ENCODE measurements at places on chromosomes 11 and 22.
A peak's percentile ranks its signal among the peaks of the same experiment; 100 is the strongest.

- no peak for DNase-seq
These were observed 53.7 kb upstream of the LRRC32 start for GRCh38 chr11:76724171-76724768.

DNA sequence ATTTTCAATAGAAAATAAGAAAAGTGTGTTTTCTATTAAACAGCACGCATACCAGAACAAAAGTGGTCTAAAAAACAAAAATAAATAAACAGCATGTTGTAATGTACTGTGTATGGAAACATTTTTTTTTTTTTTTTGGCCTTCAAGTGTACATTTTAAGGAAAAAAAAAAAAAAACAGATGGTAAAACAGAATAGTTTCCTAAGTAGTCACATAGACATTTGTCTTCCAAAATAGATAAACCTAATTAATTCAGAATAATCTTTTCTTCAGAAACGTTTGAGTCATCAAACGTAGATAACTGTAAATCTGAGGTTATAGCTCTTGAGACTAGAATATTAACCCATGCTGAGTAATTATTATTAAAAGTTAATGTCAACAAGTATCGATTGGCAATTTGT, 396 bp upstream of the CFAP300 start:
- DNase-seq = no peak

DNA sequence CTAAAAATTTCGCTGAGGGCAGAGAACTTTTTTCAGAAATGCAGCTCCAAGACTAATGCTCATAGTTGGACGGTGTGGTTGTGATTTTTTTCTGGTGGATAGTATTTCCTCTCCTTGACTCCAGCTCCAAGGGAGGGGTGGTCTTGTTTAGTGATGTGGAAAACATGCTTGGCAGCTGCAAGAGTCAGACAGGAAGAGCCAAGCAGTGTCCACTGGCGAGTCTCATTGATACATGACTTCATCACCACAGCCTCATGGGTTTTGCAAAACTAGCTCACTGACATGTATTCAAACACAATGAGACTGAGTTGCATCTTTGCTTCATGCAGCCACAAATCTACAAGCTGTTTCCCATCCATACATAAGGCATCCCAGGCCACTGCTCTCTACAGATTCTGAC, 7.3 kb upstream of the KCNJ1 start:
- DNase-seq = peak; percentile 51

GRCh38 chr22:38941488-38941987, 15.9 kb upstream of the APOBEC3A start:
- DNase-seq = no peak

DNA sequence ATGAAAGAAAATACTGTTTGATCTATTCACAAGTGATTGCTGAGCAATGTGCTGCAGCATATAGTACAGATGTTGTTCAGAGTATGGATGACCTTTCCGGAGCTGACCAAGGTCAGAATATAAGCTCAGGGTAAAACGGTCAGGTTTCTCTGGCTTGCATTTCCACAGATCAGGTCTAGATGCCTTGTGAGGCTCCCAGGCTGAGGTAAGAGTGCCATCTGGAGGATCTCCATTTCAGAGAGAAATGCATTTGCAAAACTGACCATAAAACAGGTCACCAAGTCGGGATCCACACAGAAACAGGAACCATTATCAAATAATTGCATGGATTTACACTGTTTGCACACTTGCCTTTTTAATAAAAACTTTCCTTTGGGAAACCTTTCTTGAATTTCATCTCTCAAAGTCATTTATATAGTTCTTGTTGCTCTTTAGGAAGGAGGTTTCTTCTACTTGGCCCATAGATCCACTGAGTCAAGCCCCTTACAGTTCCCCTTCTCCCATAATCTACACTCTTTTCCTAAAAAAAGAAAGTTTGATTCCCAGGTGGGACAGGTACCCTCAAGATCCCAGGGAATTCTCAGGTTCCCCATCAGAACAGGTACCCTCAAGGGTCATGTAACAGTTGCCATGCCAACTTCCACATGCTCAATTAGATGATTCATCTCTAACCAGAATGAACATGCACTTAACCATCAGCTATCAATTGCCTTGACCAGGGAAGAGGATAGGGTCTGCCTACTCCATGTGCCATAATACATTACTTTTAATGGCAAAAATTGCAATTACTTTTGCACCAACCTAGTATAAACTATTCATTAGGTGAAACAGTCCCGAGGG, 25.0 kb upstream of the TMPRSS5 start:
- peak; percentile 59 for DNase-seq

GRCh38 chr11:134636071-134636470, 224.0 kb upstream of the B3GAT1 start:
- no peak for DNase-seq

DNA sequence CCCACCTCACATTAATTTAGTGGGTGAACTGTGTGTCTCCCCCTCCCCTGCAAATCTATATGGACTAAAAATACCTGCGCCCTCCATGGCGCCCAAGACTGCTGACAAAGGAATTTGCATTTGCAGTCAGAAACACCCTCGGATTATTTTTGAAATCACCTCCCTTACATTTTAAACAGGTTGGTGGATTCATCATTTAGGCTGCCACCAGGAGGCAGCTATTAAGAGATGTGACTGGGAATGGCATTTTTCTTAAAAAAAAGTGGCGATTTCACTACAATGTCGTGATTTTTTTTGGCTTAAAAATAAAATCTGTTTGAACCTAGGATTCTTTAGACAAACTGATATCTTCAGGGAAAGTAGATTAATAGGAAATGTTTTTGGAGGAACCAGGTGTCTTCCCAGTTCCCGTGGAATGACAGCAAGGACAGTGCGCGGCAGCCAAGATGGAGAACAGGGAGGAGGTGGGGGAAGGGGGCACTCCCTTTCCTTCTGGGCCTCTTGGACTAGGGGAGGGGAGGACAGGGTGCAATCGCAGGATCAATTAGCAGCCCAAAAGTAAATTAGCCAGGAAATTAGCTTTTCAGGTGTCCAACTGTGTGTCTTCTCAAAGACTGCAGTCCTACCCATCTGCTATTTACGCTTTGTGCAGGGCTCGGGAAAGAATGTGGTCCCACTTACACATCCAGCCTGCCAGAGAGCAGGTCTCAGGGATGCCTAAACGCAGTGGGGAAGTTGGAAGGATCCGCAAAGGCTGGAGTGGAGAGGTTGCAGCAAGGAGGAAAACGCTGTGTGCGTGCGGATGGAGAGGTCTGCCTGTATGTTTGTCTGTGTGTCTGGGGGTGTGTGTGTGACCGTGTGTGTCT, 496.4 kb downstream of the NTM start:
- DNase-seq = no peak

DNA sequence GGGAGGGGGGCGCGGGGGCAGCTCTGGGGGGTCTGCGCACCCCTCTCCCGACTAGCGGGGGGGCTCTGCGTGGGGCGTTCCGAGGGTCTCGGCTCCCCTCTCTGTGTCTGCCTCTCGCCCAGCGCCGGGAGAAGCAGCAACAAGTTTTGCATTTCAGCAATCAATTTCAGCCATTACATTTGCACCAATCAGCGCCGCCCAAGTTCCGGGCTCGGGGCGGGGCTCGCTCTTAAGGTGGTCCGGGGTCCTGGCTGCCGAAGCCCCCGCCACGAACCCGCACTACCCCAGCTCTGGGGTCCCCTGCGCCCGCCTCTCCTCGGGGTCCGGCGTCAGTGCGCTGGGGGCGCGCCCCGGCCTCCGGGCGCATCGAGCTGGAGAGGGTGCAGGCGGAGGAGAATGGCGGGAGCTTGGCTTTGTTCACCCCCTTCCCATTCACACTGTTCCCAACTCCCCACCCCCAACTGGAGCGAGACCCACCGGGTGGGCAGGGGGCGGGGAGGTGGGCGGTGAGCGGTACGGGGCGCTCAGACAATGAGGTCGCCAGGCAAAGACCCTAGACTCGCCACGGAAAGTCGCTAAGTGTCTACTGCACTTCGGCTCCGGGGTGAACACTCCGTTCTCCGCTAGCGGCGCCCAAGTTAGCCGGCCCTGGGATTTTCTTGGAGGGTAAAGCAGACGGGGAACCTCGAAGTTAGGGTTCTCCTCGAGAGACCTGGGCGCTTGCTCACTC, at the start of gene MN1:
Gene MN1, minus strand, starts transcription at position 141 of the 730 bp plus-strand sequence. CDS start 1,213 bp downstream, outside the sequence.
- DNase-seq = peak; percentile 76

- DNase-seq = no peak
These were observed 78.8 kb downstream of the BBOX1 start for GRCh38 chr11:27119396-27119795.

DNA sequence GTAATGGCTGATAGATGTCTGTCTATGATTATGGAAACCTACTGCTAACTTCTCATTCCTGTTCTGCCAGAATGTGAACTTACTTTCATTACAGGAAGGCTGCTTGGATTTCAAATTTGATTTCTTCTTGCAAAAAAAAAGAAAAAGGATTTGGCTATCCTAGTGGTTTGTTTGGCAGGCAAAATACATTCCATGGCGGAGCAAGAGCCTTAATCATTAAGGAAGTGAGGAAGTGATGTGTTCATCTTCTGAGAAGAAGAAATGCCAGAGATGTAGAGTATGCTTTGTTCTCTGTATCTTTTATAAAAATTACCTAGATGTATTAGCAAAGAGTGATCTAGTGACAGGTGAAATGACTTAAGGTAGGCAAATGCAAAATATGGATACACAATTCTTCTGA, 356.3 kb downstream of the SOX6 start:
- peak; percentile 89 for DNase-seq

GRCh38 chr11:74672332-74672955, 58.8 kb downstream of the CHRDL2 start:
- DNase-seq = no peak

GRCh38 chr22:19719050-19719482, 4.3 kb upstream of the GP1BB start:
- DNase-seq = no peak

- DNase-seq = peak; percentile 92
These were observed 3.9 kb upstream of the BCL9L start for GRCh38 chr11:118929501-118930093.

DNA sequence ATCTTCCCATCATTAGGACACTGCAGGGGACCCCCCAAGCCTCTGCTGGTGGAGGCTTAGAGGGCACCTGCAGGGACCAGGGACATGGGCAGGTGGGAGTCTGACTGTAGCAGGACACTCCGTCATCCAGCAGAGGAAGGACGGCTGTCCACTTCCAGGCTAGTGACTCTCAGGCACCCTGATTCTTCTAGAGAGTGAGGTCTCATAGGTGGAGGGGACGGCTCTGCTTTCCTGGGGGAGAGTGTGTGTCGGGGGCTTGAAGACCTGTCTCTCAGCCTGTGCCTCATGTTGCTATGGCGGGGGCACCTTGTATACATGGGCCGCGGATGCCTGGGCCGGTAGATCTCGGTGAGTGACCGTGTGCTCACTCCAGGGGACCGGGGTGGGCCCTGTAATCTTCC, 1116.6 kb downstream of the BRD1 start:
- no peak for DNase-seq

DNA sequence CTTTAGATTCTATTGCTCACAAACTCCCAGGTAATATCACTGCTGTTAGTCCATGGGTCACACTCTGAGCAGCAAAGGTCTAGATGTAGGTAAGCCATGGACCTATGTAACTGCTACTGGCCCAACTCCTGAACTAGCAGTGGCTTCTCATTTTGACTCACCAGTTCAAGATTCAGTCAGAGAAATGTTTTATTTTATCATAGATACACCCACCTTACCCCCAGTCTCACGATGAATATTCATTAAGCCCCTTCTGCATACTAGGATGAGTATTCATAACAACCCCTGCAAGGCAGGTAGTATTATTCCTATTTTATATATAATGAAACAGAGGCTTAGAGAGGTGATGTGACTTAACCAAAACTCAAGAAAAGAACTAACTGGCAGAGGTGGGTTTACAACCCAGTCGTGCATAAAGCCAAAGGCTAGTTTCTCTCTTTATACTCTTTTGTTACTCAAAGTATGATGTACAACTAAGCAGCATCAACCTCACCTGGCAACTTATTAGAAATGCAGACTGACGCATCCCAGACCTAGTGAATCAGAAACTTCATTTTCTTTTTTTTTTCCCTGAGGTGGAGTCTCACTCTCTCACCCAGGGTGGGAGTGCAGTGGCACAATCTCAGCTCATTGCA, 957.6 kb upstream of the CCDC90B start:
- no peak for DNase-seq

All from fibroblast of upper back skin (primary cell).